ENCODE measurements at places on chromosomes 5 and 9.

GRCh38 chr5:150596826-150597225 is 43.6 kb upstream of the SYNPO start:
- no peak for DNase-seq

DNA sequence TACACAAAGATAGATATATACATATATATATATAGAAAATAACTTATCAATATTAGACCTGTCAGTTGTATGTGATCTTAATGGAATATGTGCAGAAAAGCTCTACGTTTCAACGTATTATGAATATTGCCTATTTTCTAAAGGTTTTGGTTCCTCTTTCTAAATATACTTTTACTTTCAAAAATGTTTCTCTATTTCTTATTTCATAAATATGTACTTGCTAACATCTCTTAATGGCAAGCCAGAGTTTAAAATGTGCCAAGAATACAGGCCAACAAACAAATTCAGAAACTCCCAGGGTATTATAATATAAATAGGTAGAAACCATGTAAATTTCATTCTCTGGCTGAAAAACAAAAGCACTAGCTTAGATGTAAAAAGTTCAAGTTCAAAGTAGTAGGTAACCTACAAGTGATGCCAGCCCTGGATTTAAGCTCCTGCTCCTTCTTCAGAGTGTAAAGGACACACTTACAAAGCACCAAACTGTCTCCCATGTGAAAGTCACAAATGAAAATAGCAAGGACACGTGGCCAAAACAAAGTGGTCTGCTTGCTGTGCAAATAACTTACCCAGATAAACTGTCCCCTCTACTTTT is 685.1 kb upstream of the DMAC1 start:
- DNase-seq = no peak

DNA sequence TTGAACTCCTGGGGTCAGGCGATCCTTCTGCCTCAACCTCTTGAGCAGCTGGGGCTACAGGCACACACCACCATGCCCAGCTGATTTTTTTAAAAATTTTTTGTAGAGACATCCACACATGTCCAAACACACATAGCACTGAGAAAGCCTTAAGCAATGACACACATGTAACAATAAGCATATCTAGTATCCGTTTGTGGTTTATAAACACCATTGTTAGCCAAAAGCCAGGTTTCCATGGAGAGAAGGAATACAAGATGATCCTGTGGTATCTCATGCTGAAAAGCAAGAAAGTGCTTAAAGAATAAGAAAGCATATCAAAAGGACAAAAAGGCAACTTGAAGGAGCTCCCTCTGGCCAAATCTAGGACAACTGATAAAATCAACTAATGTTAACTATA is 29.7 kb upstream of the SLC1A3 start:
- no peak for DNase-seq

- no peak for DNase-seq
Observed at GRCh38 chr5:127947941-127948340, 135.6 kb upstream of the SLC12A2 start.

GRCh38 chr9:77751341-77752091 is 103.4 kb upstream of the GNA14 start:
- no peak for DNase-seq
